Sigmoid colon (tissue), 7 donors: ENCODE measurements at places on chromosomes 12 and 14. TPM values are rescaled to one million over a fixed set of nuclear protein-coding genes. Genes with fewer than 3 reads are reported as not detected.

GRCh38 chr14:100536121-100536510, 51.1 kb downstream of the BEGAIN start:
- peak; percentile 28 for DNase-seq

DNA sequence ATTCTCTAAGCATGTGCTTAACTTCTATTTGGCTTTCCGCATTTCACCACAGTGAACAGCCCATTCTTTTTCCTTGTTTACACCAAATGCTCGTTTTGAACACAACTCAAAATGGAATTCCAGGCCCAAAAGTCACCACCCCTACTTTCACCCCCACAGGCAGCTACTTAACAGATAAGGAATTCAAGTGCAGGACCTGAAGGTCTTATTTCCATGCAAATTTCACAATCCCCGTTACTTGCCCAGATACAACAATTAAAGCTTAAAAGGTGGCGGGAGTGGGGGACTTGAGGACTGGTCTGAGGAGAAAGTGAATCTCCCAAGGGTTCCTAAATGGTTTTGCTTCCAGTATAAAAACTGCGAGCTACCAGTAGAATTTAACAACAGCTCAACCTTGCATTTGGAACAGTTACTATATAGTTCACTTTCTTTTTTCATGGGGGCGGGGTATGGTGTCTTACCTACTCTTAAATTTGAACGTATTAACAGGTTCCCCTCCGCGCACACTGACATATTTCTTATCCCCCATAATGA, 3.7 kb downstream of the USP44 start:
- DNase-seq: no peak

GRCh38 chr14:38357557-38357956, 101.7 kb upstream of the CLEC14A start:
- no peak for DNase-seq

GRCh38 chr12:19301688-19302087, 137.6 kb upstream of the AEBP2 start:
- DNase-seq: no peak

GRCh38 chr12:116773276-116773731, 35.2 kb downstream of the RNFT2 start:
- DNase-seq: no peak

The C12orf50 gene
- polyA plus RNA-seq: not detected

The COCH gene
- polyA plus RNA-seq: 1.6 TPM

The CD4 gene
- 29.7 TPM for polyA plus RNA-seq
